Placental pericyte (primary cell): ENCODE measurements at places on chromosomes 4 and X. TPM values are rescaled to one million over a fixed set of nuclear protein-coding genes. Genes with fewer than 3 reads are reported as not detected.

Gene ADGRG4
- not detected in 2 replicates for total RNA-seq

Gene SLC26A1
- 0.14 and 0.22 TPM in 2 replicates for total RNA-seq

Gene PABPC4L
- total RNA-seq, result 6.6 and 7.7 TPM in 2 replicates

Gene VCX3B
- not detected in 2 replicates for total RNA-seq

Gene ARMCX1
- 27.6 and 36.3 TPM in 2 replicates for total RNA-seq

Gene SLC49A3
- 5.5 and 15.9 TPM in 2 replicates for total RNA-seq

Gene ZFP42
- under 0.01 and 0.22 TPM in 2 replicates for total RNA-seq

Gene MAGEB1
- total RNA-seq, result not detected in 2 replicates

Gene SERPINA7
- total RNA-seq, result not detected in 2 replicates

Gene XAGE1A
- not detected in 2 replicates for total RNA-seq

Gene EDA2R
- 1.3 and 6.9 TPM in 2 replicates for total RNA-seq

Gene GABRG1
- not detected in 2 replicates for total RNA-seq

Gene ESX1
- not detected in 2 replicates for total RNA-seq
